Activated CD8-positive, alpha-beta memory T cell treated with anti-CD3 and anti-CD28 coated beads for 1 hour (primary cell): ENCODE measurements at places on chromosomes 11 and 22.

DNA sequence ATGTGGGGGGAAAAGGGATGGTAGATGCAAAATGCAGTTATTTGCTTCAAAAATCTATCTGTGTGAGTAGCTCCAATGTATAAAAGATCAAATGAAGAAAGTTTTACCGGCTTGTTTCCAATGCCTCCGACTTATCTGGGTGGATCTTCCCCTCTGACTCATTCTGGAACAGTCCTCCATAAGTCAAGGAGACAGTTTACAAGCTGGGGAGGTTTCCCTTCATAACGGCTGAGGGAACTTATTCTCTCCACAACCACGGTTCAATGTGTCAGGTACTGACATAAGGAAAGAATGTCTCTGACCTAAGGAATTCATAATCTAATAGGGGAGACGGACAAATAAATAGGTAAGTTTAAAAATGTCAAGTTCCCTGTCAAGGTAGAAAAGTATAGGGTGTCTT is 49.7 kb upstream of the BIRC3 start:
- DNase-seq, result no peak

DNA sequence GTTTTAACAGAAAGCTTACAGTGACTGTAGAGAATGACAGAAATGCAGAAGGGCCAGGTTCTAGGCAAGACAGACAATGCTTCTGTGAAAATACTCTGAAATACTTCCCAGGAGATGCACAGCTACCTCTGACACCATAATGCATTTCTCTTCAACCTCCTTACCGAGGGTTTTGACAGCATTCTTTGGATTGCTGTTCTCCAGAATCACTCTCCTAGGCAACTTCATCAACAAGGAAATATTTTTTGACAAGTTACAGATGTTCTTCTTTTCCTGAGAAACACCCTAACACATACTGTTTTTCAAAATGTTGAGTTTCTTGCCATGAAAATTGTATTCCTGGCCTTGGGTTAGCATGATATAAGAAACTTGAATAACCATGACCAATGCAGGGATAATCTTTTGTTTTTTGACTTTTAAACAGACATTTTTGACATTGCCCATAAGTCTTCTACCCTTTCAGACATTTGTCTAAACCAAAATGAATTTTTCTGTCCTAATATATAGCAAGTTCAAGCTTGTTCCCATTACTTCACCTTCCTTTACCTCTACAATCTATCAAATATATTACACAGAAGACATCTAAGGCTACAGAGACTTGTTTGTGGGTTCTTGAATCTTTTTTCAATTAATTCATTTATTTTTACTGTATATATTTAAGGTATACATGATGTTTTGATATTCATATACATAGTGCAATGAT is 108.1 kb downstream of the CCDC34 start:
- DNase-seq, result no peak

- DNase-seq, result no peak
Observed at GRCh38 chr11:130909650-130910049, 6.6 kb downstream of the SNX19 start.

DNA sequence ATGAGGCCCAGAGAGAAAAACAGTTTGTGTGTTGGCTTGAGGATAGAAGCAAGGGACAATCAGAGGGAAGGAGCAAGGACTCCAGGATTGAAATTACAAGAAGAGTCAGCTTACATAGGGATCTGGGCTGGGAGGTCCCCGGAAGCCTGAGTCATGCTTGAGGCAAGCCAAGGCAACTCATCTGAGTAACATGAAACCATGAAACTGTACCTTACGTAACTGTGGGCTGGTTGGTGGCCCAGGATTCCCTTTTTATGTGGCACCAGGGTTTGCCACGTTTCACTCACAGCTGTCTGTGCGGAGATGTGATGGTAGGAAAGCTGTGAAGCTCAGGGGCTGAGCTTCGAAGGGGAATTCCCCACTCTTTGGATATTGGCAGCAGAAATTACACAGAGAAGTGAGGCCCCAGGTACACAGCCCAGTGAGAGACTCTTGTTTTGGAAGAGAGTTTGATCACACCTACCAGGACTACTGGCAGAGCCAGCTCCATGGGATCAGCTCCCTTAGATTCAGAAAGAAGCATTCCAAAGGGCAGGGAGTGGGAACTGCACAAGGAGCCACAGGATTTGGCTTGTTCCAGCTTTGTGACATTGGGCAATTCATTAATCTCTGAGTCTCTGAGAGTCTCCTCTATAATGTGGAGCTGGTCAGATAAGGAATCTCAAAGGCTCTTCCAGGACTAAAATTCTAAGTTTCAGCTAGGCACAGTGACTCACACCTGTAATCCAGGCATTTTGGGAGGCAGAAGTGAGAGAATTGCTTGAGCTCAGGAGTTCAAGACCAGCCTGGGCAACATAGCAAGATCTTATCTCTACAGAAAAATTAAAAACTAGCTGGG is 7.8 kb downstream of the SLC5A1 start:
- DNase-seq, result no peak

DNA sequence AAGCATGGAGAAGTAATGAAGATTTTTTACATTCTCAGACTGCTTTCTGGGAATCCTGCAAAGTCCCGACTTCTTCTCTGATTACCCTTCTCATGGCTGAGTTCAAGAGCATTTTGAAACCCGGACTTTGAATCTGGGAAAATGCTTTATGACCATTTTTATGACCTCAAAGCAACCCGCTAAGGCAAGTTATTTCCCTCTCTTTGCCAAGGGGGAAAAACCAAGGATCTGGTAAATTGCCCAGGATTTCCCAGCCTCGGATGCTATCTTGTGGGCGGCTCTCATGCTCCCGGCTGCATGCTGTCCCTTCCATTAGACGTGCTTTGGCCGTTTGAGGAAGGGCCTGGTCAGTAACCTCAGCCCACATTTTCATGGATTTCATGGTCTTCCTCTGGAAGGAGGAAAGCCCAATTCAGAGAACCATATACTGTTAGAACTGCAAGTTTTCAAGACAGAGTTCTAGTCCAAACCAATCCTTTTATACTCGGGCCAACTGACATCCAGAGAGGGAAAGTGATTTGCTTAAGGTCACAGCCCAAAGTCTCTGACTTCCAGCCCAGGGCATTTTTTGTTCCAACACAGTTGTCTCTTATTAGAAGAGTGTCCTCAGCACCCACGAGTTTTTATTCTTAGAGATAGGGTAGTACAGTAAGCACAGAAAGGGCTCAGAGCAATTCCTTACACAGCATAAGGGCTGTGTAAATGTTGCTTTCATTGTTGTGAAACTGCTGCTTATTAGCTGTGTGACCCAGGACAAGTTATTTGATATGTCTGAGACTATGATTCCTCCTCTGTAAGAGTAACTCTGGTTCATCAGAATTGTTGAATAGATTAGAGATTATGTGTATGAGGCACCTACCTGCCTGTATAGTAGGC is 77.4 kb downstream of the NAV2 start:
- DNase-seq, result no peak

GRCh38 chr11:122235615-122236014 is 119.6 kb upstream of the BLID start:
- DNase-seq, result no peak

DNA sequence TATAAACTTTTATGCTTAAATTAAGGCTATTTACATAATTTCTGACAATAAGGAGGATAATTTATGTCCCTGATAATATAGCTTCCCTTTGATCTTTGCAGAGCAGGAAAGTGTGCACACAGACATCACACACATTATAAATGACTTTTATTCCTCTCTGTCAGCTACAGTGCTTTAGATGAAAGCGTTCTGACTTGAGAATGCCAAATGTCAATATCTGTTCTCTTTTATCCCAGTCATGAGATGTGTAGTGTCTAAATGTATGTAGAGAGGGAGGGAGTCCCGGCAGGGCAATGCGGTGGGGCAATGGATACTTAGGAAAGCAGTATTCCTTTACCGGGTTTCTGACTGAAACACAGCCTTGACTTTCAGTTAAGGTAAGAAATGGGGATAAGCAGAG is 225.4 kb upstream of the CHORDC1 start:
- DNase-seq, result no peak

DNA sequence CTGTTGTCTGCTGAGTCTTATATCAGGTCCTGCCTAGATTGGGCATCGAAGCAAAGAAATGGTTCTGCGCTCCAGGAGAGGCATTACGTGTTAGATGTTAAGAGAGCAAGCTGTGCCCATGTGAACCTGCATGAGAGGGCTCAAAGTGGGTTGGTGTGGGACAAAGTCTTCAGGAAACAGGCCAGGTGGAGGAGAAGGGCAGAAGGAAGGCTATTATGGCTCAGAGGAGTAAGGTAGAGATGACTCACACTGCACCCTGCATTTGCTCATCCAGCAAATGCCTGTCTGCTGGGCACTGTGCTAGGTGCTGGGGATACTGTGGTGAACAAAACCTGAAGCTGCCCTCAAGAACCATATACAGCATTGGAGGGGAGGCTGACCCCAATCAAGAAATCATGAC is 5.8 kb downstream of the USP35 start:
- no peak for DNase-seq

DNA sequence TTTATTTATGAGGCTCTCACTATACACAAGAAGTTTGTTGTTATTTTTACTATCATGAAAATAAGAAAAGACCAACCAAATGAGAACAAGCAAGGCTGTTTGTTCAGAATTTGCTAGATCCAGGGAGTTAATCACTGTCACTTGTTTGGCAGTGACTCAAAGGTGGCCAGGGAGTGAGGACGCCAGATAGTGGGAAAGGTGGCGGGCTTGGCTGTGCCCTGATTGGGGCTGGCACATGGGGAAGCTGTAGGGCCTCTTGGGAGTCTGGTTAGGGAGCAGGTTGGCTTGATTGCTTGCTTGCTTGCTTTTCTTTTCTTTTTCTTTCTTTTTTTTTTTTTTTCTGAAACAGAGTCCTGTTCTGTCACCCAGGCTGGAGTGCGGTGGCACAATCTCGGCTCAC is 53.1 kb upstream of the SLC22A12 start:
- DNase-seq, result no peak

GRCh38 chr11:10401256-10401655 is 53.8 kb upstream of the AMPD3 start:
- DNase-seq, result no peak

DNA sequence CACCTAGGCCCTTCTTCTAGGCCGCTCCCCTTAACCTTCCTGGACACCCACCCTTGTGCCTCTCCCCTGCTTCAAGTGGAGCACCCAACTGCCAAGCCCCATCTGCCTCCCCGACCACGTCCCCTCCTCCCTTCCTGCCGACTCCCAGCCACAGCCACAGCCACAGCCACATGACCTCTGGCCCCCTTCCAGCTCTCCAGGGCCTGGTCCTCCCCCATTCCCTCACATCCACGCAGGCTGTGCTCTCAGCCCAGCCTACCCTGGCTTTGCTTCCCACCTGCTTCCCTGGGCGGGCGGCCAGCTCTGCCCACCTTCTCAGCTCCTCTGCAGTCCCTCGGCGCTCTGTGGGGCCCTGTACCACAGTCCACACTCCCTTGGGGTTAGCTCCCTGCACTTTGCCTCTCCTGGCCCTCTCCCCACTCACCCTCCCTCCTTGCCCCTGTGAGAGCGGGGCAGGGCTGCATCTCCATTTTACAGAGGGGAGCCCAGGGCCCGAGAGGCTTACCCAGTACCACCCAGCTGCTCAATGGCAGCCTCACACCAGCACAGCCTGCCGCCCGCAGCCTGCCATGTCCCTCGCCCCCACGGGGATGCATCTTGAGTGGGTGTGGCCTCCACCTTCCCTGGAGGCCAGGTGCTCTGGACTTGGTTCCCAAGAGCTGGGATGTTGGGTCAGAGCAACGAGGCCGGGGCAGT is 20.3 kb downstream of the PARVG start:
- no peak for DNase-seq
